ENCODE measurements at places on chromosomes 11 and 22. TPM values are rescaled to one million over a fixed set of nuclear protein-coding genes. Genes with fewer than 3 reads are reported as not detected.

Gene ACRV1
- total RNA-seq: not detected

Gene OR4C16
- total RNA-seq: not detected

Gene NAALAD2
- total RNA-seq: 0.21 TPM

Gene ARRB1
- 156 TPM for total RNA-seq

Gene OR4D5
- total RNA-seq: not detected

Gene BRSK2
- total RNA-seq: 0.20 TPM

Gene RFPL2
- not detected for total RNA-seq

Gene KCTD14
- total RNA-seq: 2.0 TPM

Gene LRRC51
- total RNA-seq: 2.6 TPM

Gene NPAS4
- not detected for total RNA-seq

Gene SYT13
- total RNA-seq: not detected

Gene TRIM34
- 12.9 TPM for total RNA-seq

Gene C11orf16
- total RNA-seq: not detected

Gene CTSD
- total RNA-seq: 80.3 TPM

Gene LRP4
- total RNA-seq: 1.9 TPM

Gene TMEM86A
- 0.92 TPM for total RNA-seq

Gene HEPHL1
- total RNA-seq: not detected

DNA sequence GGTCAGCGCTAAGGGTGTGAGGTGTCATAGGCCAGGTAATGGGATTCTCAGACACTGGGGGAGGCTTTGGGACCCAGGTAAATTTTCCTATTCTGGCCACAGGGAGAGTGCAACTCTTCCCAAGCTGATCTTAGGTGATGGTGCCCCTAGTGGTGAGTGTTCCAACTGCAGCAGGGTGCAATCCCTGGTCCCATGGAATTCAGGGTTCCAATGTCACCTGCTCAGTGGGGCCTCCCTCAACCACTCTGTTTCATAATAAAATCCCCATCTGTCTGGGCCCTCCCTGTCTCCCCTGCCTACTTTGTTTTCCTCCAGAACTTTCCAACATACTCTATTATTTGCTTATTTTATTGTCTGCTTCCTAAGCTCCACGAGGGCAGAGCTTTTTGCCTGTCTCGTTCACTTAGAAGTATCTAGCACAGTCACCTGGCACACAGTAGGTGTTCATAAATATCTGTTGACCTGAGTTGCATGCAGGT, 2.9 kb upstream of the SGSM1 start:
- no peak for DNase-seq

DNA sequence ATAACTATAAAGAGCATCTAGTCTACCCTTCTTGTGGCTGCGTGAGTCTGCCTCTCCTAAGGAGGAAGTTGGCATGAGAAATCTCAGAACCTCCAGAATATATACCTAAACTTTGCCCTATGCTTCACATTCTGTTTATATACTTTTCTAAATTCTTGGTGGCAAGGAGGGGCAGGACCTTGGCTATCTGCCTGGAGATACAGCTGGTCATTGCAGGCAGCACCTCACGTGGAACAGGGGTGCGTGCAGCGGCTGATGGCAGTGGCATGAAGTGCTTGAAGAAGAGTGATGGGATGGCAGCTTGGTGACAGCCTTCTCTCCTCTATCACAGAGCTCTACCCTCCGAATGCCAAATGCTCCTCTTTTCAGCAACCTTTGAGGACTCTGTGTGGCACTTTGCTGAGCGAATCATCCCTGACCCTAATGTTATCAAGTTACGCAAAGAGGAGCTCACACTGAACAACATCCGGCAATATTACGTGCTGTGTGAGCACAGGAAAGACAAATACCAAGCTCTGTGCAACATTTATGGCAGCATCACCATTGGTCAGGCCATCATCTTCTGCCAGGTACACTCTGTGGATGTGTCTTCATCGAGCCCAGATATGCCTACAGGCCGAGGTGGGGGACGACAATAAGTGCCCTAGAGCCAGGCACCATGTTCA, 12.5 kb downstream of the DDX25 start:
- no peak for DNase-seq

- DNase-seq: no peak
Observed at GRCh38 chr22:35315855-35316745, 16.4 kb downstream of the TOM1 start.

- DNase-seq: no peak
Observed at GRCh38 chr22:20991252-20992055, 9.4 kb downstream of the LZTR1 start.

- no peak for DNase-seq
Observed at GRCh38 chr11:69337211-69337721, 43.3 kb downstream of the MYEOV start.

DNA sequence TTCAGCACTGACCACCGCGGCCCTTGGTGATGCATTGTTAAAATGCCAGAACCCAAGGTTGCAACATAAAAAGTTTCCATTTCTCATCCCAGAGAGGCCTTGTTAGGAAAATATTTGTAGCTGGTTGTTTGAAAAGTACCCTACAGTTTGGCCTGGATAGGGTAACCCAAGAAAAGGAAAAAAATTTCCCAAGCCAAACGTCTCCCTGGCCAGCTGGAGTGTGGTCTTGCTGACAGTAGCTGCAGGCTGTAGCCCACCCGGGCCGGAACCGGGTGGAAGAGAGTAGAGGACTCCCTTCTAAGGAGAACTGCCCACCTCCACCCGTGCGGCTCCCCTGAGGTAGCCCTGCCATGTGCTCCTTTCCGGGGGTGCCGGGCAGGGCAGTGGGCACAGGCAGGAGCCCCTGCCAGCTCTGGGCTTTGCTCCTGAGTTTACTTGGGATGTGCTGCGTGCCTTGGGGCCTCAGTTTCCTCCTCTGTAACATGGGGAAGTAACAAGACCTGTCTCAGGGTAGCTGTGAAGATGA, 38.5 kb downstream of the IGHMBP2 start:
- no peak for DNase-seq

DNA sequence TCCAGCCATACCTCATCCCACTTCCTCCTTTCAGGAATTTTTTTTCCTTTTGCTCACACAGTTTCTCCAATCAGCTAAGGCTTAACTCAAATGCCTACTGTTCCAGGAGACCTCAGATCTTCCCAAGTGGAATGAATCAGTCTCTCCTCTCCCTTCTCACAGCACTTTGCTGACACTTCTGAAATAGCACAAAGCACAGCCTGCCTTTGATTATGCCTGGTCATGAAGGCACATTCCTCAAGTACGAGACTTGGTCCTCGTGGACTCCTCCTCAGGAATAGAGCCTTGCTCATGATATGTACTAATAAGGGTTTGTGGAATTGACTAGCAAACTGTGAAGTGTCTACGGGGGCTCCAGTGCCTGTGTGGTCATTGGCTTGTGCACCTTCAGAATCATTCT, 176.7 kb upstream of the TENM4 start:
- no peak for DNase-seq

- DNase-seq: no peak
Observed at GRCh38 chr22:26985931-26986782, 328.8 kb downstream of the MIAT start.

DNA sequence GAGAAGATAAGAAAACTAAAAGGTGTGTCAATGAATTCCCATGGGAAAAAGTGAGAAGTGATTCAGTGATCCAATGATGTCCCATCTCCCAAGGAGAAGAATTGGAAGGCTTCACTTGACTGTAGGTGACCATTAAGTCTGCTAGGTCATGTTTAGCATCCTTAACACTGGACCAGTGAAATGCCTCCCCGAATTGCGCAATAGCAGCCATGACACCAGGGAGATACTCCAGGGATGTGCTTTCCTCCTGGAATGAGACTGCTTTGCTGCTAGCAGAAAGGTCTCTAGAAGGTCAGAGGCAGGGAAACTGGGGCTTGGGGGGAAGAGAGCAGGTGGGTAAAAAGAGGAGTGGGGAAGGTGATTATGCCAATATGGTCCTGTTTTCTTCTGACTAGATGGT, 364.3 kb downstream of the OPCML start:
- DNase-seq: no peak

- DNase-seq: no peak
Observed at GRCh38 chr22:29028468-29028867, 33.2 kb downstream of the C22orf31 start.

DNA sequence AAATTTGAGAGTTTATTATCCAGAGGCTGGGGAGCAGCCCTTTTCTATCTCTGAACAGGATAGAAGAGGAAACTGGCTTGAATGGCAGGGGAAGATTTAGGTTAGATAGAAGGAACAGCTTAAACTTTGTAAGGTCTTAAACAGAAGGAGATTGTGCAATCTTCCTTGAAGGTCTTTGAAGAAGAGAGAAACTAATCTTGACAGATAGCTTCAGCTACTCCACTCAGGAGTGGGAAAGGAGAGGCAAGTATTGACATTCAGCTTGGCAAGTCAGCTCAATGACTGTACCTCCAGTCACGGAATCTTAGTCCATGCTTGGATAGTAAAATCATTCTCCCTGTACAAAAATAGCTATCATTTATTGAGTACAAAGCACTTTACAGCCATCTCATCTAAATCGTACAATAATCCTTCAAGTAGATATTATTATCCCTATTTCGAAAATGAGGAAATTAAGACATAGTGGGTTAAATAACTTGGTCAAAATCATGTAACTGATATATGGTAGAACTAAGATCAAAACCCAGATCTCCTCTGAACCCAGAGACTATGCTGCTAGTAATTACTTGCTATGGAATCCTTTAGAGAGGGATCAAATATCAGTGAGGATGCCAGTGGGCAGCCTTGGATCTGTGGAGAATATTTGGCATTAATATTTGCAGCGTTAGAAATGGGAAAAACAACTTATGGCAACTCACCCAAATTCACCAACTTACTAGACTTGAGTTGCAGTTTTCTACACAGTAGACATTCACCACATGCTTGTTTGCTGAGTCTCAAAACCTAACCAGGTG, 14.6 kb downstream of the C11orf97 start:
- no peak for DNase-seq

DNA sequence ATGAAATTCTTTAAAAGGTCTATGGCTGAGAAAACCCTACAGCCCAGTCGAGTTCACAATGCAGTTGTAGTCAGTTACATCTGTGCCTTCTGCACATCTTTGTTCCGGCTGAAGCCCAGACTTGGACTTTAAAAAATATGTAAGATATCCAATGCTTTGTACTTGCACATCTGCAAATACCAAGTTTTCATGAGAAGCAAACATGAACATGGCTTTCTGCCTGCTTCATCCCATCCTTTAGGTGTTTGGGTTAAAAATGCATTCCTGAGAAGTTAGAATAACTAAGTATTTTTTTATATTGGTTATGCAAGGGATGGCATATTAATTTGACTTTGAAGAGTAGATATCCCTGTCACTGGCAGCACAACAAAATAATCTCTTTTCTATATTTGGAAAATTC, 528.4 kb downstream of the METTL15 start:
- no peak for DNase-seq

GRCh38 chr11:19912115-19912957, 199.7 kb downstream of the NAV2 start:
- no peak for DNase-seq

- DNase-seq: no peak
Observed at GRCh38 chr11:69078930-69079605, 30.3 kb downstream of the TPCN2 start.

- no peak for DNase-seq
Observed at GRCh38 chr11:10109806-10110205, 184.2 kb downstream of the SBF2 start.

GRCh38 chr11:71370895-71371673, 77.1 kb downstream of the DHCR7 start:
- no peak for DNase-seq

DNA sequence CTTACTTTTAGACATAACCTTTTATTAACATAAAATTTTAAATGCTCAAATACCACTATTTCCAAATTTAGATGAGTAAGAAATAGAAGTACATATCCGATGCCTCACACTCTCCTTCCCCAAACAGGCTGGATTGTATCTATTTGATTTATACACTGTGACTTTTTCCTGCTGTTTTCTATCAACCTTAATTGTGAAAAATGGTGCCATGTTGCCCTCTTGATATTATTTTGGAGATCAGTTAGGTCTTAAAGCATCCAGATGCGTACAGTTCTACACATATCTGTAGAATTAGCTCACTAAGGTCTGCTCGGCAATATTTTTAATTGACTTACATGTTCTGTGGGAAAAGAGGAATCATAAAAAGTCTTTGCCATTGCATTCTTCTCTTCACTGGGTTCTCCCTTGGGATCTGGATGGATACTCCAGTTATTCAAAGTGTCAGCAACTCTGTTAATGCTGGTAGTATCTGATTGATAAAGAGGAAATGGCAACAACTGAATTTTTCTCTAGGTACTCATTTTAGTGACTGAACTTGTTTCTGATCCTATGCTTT, 27.2 kb downstream of the EIF3M start:
- DNase-seq: no peak

GRCh38 chr11:99535819-99536218, 515.1 kb downstream of the CNTN5 start:
- DNase-seq: no peak

GRCh38 chr22:30979932-30980331, 10.9 kb downstream of the TUG1 start:
- no peak for DNase-seq

DNA sequence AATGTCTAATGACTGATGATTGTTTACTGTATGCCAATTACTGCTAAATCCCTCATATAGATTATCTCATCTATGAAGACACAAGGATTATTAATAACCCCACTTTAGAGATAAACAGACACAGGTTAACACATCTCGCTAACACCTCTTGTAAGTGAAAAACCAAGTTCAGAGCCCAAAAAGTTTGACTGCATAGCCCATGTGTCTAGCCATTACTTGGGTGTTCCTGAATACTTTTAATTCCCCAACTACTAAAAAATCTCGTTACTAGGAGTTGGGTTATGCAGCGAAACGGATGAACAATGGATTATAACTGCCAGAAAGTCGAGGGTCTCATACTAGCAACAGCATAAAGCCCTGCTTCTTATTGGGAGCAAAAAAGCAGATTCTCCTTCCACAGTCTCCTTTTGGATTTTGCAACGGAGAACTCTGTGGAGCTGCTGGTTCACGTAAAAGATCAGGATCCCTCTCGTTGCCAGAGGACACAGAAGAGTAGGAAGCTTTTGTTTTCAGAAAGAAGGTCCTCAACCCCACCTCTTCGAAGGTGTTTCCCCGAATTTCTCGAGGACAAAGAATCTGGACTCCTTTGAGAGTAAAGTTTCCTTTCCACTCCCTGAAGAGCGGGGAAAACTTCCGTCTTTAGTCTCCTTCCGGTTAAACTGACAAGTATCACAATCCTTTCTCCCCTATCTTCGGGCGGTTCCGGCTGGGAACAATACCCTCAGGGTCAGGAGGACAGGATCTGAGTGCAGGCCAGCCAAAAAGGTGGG, 979 bp downstream of the ZBED5 start:
- DNase-seq: no peak

GRCh38 chr11:69974528-69974927, 103.6 kb upstream of the ANO1 start:
- DNase-seq: no peak

DNA sequence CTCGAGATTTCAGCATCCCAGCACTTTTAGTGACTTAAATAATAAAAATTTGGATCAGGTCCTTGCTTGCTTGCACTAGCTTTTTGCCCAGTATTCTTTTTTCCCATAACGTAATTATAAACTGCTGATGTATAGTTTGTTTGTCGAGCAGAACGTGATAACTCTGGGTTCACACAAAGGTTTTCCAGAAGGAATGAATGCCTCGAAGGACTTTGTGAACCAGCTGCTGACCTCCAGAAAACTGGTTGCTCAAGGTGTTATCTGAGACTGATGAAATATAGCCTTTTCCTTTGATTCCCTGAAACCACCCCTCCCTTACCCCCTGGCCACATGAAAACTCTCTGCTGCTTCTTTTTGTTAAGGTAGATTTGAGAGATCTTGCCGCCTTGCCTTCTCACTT, 229.1 kb upstream of the CARD18 start:
- no peak for DNase-seq

- no peak for DNase-seq
Observed at GRCh38 chr11:27945348-27945747, 162.6 kb downstream of the KIF18A start.

- no peak for DNase-seq
Observed at GRCh38 chr22:19304547-19304946, 13.0 kb upstream of the CLTCL1 start.
